ENCODE measurements at places on chromosomes 1 and 21.
A peak's percentile ranks its signal among the peaks of the same experiment; 100 is the strongest.

DNA sequence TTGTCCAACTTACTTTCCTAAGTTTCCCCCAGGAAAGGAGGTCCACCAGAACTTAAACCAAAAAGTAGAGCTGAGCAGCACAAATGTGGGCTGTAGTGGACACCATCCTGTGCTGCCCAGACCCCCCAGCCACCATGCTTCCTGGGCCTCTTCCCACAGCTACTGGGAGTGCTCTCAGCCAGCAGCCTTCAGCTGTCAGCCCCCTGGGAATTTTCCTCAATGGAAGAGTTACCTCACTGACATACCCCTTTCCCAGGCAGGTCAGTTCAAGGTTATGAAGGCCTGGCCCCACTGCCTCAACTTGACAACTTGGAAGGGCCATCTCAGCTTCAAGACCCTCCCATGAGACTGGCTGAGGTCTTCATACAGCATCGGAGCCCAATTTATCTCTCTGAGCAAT lies 47.7 kb downstream of the CDCP2 start:
- DNase-seq: no peak

DNA sequence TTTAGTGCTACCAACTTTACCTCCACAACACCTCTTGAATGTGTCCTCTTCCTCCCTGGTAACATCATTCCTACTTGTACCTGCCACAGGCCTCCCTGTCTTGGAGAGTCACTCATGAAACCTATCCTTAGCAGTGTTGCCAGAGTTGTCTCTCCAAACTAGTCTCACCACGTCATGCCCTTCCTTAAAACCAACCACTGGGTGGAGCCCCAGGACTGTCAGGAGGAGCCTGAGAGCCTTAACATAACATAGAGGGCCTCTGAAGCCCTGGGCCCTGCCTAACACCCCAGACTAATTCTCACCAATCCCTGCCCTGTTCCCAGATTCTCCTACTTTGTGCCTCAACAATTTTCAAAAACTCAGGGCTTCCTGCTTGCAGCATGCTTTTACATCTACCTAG lies 65.3 kb downstream of the ZNF697 start:
- DNase-seq: no peak

GRCh38 chr1:80993154-80993980 lies 807.4 kb upstream of the ADGRL2 start:
- no peak for DNase-seq

DNA sequence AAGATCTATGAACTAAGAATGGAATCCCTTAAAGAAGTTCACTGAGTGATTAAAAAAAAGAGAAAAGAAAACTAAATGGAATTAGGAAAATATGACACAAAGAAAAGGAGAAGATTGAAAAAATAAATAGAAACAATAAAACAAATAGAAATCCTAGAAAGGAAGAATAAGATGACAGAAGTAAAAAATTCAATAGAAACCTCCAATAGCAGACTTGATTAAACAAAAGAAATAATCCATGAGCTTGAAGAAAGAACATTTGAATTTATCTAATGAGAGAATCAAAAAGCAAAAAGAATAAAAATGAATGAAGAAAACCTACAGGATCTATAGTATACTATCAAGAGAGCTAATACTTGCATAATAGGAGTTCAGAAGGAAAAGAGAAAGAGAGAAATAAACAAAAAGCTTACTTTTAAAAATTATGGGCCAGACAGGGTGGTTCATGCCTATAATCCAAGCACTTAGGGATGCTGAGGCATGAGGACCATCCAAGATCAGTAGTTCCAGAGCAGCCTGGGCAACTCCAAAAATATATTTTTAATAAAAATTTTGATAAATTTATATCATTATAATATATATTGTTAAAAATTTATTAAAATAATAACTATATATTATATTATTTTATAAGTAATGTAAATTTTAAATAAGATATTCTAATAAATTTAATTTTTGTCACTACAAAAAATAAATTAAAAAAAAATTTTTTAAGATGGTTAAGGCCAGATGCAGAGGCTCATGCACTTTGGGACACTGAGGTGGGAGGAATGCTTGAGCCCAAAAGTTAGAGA lies 9.4 kb upstream of the VN1R5 start:
- no peak for DNase-seq

DNA sequence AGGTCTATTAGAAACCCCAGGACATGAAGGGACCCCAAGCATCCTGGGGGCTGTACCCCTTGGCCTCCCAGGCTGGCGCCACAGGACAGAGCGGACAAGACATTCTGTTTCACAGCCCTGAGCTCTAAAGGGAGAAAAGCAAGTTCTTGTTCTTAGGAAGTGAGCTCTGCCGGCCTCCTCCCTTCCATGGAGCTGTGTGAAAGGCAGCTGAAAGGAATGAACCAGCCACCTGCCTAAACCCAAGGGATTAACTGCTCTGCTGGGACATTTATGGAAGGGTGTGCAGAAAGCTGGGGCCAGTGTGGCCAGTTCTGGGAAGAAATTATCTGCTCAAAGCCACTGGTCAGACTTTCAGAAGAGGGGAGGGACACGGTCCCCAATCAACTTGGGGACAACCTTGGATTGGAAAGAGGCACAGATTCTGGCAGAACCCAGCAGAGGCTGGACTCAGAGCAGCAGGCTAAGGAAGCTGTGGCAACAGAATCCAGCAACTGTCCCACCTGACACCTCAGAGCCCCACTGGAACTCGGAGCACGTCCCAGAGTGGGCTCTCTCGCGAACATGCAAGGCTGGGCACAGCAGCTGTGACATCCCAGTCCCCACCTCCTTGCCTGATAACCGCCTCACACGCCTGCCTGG lies 2.1 kb downstream of the KLHL21 start:
- peak; percentile 17 for DNase-seq

- DNase-seq: peak; percentile 25
Observed at GRCh38 chr1:166975361-166976129, at the start of gene ILDR2. Gene ILDR2, minus strand, starts transcription at chr1:166975540. Its CDS starts 272 bp downstream, at chr1:166975268.

- DNase-seq: no peak
Observed at GRCh38 chr1:182897696-182898095, 55.3 kb downstream of the SHCBP1L start.

DNA sequence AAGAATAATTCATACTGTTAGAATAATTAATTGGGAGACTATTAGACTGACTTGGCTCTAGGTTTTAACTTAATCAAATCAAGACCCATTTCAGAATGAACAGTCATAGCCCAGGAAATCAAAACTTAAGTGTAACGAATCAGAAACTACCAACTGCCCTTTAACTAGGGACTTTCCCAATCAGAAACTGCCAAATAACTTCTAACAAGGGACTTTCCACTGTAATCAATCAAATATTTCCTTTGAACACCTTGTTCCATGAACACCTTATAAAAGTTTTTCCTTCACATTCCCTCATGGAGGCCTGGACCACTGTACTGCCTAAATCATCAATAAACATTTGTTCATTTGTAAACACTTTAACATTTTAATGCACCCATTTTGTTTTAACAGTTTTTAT lies 1054.7 kb upstream of the TMPRSS15 start:
- DNase-seq: no peak

GRCh38 chr1:115685029-115685705 lies 43.4 kb downstream of the VANGL1 start:
- DNase-seq: no peak

DNA sequence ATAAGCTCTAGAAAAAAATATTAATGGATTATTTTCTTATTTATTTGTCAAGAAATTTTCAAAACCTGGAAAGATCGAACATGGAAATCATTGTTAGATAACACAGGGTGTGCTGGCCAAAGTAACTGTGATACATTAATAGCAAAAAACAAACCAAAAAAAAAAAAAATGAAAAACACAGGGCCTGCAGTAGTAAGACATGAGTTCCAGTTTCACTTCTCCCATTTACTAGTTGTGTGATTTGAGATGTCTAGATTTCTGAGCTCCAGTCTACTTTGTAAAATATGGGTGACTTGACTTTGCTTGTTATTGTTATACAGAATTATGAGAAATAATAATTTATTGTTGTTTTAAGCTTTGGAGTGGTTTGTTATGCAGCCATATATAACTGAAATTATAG lies 13.6 kb downstream of the FAM177B start:
- DNase-seq: no peak

DNA sequence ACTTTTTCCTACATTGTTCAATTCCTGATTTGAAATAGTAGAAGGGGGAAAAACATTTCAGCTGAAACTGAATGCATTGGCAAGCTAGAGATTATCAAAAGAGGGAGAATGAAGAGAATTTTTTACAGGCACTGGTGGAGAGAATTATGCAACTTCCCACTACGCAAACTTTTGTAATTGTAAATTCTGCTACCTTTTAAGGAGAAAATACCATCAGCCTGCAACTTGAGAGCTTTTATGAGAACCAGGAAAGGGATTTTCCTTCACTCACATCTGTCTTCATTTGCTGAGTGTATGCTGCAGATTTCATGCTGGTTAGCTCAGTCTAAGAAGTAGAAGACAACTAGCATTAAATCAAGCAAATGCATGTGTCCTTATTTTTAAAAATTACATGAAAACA lies 43.7 kb downstream of the ADAMTS1 start:
- DNase-seq: no peak

DNA sequence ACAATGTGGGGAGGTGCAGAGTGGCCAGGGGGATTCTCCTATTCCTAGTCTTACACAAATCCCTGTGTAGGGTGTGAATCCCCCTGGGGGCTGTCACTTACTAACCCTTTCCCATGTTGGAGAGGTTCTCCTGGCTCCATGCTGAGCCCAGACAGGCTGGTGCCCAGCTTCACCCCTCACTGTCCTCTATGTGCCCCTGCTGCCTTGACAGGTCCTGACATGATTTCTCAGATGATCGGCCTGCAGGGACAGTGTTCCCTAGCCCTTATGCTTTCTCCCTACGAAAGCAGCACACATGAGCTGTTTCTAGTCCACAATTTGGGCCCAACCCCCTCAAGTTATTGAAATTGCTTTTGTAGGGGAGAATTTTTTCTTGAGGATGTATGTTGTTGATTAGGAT lies 68.9 kb upstream of the FAM78B start:
- DNase-seq: no peak

DNA sequence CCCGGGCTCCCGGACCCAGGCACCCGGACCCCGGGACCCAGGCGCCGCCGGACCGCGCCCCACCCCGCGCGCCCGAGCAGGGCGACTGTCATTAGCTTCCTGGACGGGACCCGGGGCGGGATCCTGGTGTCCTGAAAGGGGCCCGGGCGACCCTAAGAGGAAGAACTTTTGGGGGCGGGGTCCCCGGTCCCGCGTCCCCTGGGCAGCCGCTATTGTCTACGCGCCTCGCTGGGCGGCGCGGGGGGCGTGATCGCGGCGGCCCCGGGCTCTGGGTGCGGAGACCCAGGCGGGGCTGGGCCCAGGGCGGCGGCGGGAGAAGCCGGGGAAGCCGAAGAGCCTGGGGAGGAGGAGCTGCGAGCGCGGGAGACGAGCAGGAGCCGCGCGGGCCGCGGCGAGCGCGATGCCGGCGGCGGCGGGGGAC lies 465 bp downstream of the HUNK start:
- no peak for DNase-seq

DNA sequence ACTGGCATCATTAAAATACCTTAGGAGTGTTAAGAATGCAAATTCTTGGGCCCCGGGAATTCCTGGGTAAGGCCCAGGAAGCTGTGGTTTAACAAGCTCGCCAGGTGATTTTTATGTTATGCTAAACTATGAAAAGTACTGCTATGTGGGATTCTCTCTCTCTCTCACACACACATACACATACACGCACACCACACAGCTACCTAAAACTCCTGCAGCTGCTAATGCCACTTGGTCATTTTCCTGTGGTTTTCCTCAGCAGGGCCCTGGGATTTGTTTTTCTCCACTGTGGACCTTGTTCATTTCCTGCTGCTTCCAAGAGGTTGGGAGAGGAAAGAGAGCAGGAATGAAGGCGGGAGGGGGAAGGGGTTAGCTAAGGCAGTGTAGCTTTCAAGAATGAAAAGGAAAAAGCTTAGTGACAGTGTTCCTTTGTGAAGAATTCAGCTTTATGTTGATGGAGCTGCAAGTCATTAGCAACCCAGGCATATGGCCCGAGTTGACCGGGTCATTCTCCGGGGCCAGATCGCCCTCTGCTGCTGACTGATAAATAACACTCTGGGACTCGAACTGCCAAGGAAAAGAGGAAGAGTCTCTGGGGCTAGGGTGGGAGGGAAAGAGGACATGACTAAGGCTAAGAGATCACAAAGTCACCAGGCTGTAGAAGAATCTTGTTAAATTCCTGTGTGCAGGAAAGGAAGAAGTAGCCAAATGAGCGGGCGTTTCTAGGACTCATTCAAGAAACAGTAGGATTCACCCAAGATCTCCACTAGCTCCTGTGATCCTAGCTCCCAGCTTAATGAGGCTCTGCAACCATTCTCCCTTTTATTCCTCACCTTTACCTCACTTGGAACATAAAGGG lies 30.5 kb upstream of the LRIG2 start:
- DNase-seq: no peak

DNA sequence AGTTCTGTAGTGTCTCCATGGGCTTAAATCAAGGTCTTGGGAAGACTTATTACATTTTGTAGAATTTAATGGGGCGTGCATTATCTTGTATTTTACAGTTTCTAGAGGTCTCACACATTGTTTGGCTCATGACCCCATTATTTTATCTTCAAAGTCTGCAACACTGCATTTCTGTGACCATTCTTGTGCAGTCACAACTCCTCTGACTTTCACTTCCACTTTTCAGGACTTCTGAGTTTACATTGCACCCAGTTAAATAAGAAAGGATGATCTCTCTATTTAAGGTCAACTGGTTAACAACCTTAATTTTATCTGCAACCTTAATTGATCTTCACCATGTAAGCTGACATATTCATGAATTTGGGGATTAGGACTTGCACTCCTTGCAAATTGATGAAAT lies 1186.6 kb downstream of the MRPL39 start:
- no peak for DNase-seq

All from T-helper 9 cell (primary cell).